ENCODE measurements at places on chromosomes 2 and 18. TPM values are rescaled to one million over a fixed set of nuclear protein-coding genes. Genes with fewer than 3 reads are reported as not detected.

DNA sequence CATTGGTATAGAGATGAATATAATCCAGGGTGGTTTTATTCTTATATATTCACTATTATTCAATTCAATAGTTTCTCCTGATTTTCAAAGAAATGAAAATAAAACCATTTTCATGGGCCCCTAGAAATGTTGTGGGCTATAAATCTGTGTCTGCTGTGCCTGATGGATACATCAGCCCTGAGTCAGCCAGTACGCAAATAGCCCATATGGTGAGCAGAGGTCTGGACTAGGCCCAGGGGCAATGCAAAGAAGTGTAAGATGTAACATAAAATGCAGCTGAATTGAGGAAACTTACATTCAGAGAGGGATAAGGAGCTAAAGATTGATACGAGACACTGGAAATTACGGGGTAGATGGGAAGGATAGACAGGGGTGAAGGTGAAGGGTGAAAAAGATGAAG, 122.5 kb downstream of the MAIP1 start:
- DNase-seq: no peak

DNA sequence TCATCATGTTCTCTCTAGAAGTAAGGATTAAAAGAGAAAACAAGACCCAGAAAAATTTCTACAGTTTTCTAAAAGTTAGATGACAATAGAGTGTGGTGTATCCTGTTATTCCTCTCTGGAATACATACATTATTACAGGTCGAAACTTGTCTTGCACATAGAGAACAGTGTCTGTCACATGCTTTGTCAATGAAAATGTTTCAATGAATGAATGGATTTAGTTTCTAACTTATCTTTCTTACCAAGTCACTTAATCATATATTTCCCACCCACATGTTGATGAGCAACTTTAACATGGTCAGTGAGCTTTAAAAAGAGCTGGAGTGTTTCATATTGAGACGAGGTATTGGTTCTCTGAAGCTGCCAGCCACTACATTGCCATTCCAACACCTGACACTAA, 4.3 kb downstream of the DSG4 start:
- DNase-seq: no peak

DNA sequence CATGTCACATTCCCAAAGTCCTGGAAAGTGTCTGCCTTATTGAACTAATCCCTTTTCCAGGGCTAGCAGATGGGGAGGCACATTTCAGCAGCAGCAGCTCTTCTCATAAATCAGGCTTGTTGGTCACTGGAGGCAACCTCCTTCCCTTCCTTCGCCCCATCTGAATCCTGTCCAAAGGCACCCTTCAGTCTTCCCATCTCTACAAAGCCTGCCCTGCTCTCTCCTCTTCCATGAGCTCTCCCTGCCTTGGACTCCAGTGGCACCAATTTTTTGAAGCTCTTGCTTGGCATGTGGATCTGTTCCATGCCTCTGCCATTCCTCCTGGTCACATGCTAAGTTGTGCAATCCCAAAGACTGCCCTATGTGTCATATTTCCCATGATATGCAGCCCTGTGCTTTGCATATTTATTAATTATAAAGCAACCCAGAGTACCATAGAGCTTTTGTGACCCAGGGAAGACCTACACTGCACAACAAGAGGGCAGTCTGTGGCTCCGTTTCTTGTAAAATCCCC, 70.3 kb downstream of the ANTXR1 start:
- DNase-seq: no peak

GRCh38 chr18:25630682-25631081, 278.7 kb upstream of the ZNF521 start:
- no peak for DNase-seq

DNA sequence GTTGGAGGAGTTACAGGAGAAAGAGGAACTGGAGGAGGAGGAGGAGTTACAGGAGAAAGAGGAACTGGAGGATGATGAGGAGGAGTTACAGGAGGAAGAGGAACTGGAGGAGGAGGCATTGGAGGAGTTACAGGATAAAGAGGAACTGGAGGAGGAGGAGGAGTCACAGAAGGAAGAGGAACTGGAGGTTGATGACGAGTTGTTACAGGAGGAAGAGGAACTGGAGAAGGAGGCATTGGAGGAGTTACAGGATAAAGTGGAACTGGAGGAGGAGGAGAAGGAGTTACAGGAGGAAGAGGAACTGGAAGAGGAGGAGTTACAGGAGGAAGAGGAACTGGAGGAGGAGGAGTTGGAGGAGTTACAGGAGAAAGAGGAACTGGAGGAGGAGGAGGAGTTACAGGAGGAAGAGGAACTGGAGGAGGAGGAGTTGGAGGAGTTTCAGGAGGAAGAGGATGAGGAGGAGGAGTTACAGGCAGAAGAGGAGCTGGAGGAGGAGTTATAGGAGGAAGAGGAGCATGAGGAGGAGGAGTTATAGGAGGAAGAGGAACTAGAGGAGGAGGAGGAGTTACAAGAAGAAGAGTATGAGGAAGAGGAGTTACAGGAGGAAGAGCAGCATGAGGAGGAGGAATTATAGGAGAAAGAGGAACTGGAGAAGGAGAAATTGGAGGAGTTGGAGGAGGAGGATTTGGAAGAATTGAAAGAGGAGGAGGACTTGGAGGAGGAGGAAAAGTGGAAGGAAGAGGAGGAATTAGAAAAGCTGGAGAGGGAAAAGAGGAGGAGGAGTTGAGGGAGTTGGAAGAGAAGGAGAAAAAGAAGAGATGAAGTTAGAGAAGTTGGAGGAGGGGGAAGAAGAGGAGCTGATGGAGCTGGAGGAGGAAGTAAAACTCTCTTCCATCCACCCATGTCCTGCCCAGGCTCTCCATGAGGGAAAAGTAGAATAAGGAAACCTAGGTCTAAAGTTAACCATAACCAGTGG, 37.2 kb downstream of the CLASP1 start:
- no peak for DNase-seq

GRCh38 chr2:236949089-236949905, 136.4 kb upstream of the COPS8 start:
- DNase-seq: no peak

- DNase-seq: no peak
These were observed 149.0 kb downstream of the MBP start for GRCh38 chr18:76983613-76984051.

DNA sequence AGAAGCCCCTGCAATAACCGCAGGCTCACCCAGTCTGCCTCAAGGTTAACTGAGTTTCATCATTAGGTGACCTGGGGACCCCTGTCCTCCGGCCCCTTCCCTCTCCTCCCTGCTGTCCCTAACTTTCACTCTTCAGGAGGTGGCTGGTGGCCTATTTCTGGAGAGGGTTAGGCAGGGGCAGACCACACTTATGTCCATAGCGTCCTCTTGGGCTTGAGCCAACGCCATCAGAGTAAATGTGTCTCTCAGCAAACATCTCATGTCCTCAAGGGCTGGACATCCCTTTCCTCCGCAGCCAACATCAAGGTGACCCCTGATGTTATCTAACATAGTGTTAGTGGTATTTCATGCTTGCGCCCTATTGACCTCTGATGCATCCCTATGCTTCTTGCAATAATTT, 114.8 kb downstream of the BCL11A start:
- no peak for DNase-seq

GRCh38 chr18:77057006-77057395, 75.6 kb downstream of the MBP start:
- DNase-seq: peak; percentile 78

DNA sequence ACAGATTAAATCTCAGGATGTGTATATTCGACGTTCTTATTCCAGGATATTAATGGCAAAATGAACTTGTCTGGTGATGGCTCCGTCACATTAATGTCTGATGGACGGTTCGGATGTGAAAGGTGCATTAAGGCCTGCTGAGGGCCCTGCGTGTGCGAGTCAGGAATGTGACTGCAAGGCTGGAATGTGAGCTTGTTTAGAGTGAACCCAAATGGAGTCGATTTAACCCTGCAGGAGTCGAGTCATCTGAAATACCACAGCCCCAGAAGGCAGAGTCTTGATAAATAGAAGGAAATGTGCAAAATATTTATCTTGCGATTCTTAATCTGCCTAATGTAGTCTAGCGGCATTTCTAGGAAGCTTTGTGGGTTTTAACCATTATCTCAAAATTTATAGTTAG, 44.3 kb downstream of the RDH14 start:
- DNase-seq: no peak

- DNase-seq: no peak
These were observed 152.5 kb upstream of the POU3F3 start for GRCh38 chr2:104701411-104701911.

The MARCO gene
- 19.7 TPM for total RNA-seq

The NOSTRIN gene
- 16.9 TPM for total RNA-seq

Data from Right ventricle myocardium inferior (tissue), 1 donor.